Activated naive CD4-positive, alpha-beta T cell treated with anti-CD3 and anti-CD28 coated beads, Interleukin-2, amount 50 U/mL, for 16 hours (primary cell): ENCODE measurements at places on chromosomes 2 and 18.

DNA sequence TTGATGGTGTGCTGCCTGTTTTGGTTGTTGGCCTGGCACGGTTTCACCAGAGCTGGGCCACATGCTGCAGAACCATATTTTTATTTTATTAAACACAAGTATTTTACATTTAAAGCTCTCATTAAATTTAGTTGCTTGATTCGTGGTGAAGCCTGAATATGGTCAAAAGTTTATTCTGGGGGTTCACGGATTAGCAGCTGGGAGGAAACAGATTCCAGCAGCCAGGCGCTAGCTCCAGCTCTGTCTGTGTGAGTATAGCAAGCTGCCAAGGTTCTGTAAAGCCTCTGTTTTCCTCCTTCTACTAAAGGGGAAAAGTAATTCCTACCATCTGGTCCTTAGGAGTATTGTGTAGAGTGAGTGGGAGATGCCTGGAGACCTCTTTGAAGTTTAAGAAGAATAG lies 22.5 kb downstream of the GATA6 start:
- no peak for DNase-seq

DNA sequence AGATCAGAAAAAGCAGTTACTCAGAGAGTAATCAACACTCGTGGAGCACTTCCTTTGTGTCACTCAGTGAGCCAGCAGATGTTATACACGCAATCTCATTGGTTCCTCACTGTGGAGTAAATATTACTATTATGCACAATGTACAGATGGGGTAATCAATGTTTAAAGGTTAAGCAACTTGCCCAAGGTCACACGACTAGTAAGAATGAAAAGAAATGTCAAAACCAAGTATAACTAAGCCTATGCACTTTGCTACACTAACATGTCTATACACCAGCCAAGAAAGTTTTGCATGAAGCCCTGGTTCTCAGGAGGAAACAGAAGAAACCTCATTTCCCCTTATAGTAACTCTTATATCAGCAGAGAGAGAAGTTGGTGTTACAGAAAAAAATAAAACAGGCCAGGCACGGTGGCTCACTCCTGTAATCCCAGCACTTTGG lies 5.4 kb downstream of the METTL21A start:
- no peak for DNase-seq

DNA sequence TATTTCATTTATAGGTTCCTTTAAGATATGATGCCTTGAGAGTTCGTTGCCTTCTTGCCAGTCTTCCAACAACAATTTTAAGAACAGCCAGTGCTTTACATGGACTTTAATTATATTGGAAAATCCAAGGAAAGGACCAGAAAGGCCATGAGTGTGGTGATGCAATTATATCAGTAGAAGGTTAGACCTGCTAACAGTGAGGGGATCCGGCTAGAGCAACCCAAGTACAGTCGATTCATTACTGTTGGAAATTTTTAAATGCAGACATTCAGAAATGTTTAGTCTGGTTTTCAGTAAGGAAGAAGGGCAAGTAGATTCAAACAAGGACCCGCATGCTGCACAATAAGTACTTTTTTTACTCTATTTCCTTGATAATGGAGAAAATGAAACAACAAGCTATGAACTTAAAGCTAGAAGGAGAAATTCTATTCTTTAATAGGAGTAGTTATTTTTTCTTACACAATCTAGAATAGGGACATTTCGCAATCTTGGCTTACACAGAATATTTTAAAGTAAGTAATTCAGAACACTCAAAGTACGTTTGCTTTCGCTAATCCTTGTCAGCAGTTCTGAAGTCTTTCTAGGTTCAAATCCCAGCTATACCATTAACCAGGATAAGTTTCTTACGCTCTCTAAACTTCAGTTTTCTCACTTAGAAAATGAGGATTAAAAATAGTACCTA lies 405.5 kb downstream of the MEIS1 start:
- DNase-seq = no peak

- no peak for DNase-seq
These were observed 74.9 kb upstream of the APCDD1 start for GRCh38 chr18:10379522-10379921.

- no peak for DNase-seq
These were observed 140.7 kb downstream of the NOL4 start for GRCh38 chr18:34083910-34084535.

DNA sequence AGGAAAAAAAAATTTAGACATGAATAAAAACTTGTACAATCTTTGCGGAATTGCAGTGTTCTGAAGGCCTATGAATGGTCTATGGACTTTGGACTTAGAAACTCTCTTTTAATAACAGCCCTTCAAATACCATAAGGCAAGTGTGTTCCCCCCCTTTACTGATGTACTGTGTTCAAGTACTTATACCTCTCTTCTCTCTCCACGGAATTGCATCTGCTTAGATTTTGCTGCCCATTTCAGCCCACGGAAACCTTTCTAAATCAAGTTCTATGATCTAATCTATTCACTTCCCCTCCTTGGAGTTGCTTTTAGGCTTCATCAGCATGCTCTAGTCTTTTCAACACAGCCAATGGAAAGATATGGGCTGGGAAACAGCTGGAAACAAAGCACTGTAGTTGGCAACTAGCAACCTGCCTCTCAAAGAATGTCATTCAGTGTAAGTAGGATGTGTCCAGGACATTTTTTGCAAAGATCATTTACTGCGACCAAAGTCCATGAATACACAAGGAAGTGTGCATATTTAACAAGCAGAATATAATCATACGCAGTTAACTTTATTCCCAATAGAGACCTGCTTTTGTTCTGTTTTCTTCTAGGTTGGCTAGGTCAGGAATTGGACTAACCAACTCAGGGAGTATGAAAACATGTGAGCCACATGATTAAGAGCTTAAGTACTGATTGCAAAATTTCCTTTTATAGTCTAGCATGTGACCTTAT lies 58.0 kb downstream of the SLC40A1 start:
- DNase-seq = no peak

DNA sequence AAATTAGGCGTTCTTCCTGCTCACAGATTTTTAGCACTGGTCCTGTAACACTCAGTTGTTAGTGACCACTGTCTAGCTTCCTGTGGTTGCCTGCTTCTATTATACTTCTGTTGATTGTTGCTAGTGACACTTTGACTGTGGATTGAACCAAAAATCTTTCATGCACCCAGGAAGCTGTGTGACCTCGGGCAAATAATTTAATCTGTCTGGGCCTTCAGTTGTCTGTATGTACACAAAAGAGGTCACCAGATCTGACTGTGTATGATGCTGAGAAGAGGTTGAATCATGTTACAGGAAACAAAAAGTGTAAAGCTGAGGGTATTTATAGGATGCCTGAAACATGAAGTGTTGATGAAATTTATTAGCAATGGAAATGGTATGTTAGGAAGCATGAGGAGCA lies 12.7 kb downstream of the ICOS start:
- no peak for DNase-seq

- DNase-seq = no peak
These were observed 18.6 kb downstream of the DNMT3A start for GRCh38 chr2:25323042-25323514.

DNA sequence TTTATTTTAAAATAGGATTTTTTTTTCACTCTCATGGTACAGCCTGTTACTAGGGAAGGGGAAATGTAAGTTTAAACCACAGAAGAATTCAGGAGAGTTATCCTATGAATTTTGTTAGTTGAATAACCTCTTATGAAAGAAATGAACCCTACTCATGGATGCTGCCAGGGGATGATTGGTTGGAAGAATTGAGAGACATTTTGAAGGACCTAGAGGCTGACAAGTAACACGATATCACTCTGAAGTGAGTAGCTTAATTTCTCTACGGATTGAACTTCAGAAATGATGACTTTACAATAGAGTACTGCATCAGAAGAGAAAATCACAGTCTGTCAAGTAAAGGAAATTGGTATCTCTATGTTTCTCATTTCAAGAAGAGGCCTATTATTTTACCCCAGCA lies 1346.2 kb downstream of the SUCLG1 start:
- DNase-seq = no peak

GRCh38 chr2:68404893-68405799 lies 40.1 kb downstream of the PLEK start:
- no peak for DNase-seq

DNA sequence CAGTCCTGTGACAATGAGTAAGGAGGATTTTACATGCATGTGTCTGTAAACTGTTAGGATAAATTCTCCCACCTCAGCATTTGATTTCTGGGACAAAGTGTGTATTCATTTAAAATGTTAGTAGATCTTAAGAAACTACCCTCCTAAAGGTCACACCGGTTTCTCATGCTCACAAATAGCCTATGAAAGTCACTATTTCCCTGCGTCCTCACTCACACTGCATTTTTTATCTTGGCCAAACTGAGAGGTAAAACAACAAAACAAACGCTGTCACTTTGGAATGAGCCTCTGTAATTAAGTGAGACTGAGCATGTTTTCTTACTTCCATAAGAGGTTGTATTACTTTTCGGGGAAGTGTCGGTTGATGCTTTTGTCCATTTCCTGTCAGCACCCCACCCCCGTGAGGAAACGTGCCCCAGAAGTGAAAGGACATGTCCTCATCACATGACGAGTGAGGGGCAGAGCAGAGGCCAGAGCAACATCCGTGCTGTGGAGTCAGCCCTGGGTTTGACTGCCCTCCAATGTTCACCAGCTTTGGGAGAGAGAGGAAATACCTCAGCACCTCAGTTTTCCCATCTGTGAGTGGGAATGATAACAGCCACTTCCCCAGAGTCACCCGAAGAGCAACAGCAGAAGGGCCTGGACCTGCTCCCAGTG lies 3.1 kb downstream of the GYPC start:
- peak; percentile 45 for DNase-seq

GRCh38 chr18:75066021-75066880 lies 142.7 kb downstream of the PTGR3 start:
- DNase-seq = no peak

- no peak for DNase-seq
These were observed 100.9 kb downstream of the DPP10 start for GRCh38 chr2:114543236-114543766.

- no peak for DNase-seq
These were observed 48.1 kb upstream of the TBC1D8 start for GRCh38 chr2:101199251-101199791.

- DNase-seq = no peak
These were observed 95.7 kb downstream of the EDAR start for GRCh38 chr2:108893277-108893676.

GRCh38 chr18:32319084-32319483 lies 129.2 kb downstream of the MEP1B start:
- DNase-seq = no peak

DNA sequence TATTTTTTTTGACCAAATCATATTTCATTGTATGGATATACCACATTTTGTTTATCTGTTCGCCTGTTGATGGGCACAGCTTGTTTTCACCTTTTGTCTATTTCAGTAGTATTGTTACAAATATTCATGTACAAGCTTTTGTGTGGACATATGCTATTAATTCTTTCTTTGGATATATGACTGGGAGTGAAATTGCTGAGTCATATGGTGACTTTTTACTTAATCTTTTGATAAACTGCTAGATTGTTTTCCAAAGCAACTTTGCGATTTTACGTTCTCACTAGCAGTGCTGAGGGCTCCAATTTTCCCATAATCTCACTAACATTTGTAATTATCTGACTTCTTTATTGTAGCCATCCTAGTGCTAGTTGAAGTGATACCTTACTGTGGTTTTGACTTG lies 112.4 kb downstream of the CD8B2 start:
- no peak for DNase-seq

- DNase-seq = no peak
These were observed 7.2 kb downstream of the BOLL start for GRCh38 chr2:197777823-197778407.

DNA sequence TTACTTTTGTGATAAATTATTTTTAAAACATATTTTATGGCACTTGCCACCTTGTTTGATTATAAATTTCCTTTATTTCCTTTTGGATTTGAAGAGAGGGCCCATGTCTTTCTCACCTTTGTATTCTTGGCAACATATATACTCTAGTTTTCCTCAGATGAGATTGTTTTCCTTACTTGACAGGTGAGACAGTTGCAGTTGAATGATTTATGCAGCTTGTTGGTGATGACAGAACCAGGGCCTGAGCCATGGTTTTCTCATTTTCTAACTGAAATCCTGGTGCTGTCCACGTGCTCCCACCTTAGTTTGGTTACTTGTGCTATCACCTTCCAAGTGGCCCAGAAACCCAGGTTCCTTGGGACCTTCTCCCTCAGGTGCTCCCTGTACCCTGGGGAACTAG lies 58.2 kb downstream of the TTC39C start:
- DNase-seq = no peak

- DNase-seq = no peak
These were observed 34.1 kb upstream of the FAP start for GRCh38 chr2:162277381-162277780.

- DNase-seq = no peak
These were observed 55.3 kb downstream of the RFTN2 start for GRCh38 chr2:197620133-197620532.

DNA sequence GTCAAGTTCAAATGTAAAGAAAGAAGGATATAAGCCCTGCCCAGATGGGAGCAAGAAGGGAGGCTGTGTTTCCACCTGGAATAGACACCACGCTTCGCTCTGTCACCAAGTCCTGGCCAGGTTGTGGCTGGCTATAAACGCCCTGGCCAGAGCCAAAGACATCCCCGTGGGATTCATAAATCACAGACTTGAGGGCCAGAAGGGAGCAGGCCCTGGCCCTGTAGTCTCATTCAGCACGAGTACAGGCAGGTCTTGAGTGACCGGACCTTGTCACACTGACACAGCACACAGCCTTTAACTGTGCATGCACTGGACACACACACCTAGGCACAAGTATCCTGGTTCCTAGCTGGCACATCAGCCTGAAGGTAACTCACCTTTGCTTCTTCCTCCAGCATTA lies 94.5 kb upstream of the MGAT4A start:
- no peak for DNase-seq
